ENCODE measurements at places on chromosomes 2 and 18.
A peak's percentile ranks its signal among the peaks of the same experiment; 100 is the strongest.

GRCh38 chr2:239952665-239953417, 72.3 kb downstream of the NDUFA10 start:
- DNase-seq: no peak

- DNase-seq: no peak
Observed at GRCh38 chr18:35438480-35439234, 59.1 kb downstream of the INO80C start.

- peak; percentile 16 for DNase-seq
Observed at GRCh38 chr2:11746807-11747459, 501 bp downstream of the LPIN1 start.

DNA sequence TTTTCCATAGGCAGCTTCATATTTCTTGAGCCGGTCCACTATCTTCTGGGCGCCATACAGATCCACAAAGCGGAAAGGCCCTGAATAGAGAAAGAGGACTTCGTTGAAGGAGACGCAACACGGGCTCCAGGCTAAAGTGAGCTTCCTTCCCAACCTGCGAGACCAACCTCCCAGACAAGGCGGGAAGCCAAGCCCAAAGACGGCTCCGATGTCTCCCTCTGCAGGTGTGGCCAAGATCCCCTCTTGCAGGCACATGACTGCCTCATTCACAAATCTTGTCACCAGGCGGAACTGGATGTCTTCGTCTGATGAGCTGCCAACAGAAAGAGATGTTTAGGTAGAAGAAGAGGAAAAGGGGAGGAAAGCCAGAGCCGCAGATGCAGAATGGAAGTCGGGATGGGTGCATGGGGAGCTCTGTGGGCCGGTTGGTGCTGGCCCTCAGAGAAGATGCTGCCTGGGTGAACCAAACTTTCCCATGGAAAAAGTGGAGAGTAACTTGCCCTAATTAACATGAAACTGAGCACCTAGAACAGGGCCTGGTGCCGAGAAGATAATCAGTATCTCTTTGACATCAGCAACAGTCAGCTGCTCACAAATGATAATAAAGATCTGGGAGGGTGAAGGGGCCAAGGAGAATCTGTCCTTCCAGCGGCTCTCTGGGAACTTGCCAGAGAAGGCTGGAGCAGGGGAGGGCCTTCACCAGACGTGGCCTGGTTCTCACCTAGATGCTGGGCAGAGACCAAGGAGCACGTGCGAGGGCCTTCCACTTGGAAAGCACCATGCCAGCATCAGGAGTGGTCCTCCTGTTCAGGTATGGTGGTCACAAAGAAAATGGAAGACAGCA, 18.6 kb downstream of the GAREM2 start:
- no peak for DNase-seq

DNA sequence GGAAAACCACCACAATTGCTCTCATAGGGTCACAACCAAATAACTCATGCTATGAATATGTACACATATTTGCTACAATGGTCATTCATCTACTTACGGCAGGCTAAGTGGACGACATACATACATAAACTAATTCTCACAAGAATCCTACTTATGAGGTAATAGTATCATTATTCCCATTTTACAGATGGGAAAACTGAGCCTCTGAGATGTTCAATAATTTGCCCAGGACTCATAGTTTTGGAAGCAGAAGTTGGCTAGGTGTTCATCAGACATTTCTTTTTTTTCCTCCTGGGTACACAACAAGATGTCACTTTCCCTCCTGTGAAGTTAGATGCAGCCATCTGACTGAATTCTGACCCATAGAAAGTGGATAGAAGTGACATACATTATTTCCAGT, 89.0 kb upstream of the PKDCC start:
- no peak for DNase-seq

DNA sequence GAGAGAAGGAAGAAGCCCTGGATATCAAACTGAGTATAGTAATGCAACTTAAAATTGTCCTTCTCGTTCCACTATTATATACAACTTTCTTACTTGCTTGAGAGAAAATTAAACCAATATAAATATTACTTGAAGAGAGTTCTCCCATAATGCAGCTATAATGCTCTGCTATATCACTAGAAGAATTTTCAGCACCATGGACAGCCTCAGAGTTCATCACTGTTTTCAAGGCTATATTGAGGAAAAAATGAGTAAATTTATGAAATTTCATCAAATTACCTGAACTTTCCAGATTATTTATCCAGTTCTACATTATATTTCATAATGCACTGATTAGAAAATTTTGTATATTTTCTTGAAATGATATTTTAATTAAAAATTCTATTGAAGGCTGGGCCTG, 1053.5 kb upstream of the FAM98A start:
- no peak for DNase-seq

DNA sequence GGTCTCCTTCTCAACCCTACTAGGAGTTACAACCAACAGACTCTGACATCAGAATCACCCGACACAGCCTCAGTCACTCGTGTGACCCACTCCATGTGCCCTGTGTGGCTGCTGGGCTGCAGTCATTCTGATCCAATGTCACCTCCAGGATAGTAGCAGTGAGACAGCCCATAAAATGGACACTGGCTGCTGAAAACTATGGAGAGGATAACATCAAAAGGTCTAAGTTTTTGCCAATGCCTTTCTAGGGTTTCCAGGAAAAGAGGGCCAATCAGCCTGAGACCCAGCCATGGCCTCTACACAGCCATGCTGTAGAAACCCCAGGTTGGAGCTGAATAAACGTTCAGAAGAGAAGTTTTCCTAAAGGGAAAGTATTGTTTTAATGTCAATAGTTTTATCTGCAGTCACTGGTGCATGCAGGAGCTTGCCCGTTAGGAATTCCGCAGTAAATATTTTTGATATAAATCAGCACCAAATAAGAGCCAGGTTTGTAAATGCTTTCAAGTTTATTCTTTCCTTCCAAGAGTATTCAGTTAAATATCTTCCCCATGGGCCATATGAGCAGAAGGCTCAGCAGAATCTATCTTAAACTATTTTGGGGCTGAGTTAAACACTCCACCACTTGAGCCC, 92.2 kb upstream of the PID1 start:
- DNase-seq: no peak

GRCh38 chr2:174595891-174596397, 1.7 kb downstream of the WIPF1 start:
- peak; percentile 64 for DNase-seq

GRCh38 chr2:166468124-166469024, 25.7 kb downstream of the SCN7A start:
- DNase-seq: no peak

All from activated CD4-positive, alpha-beta T cell treated with anti-CD3 and anti-CD28 coated beads, Interleukin-2, amount 50 U/mL, for 16 hours (primary cell).